ENCODE measurements at places on chromosomes 3 and 15. TPM values are rescaled to one million over a fixed set of nuclear protein-coding genes. Genes with fewer than 3 reads are reported as not detected.

GRCh38 chr15:100900795-100901169, 18.4 kb upstream of the LRRK1 start:
- DNase-seq: no peak

GRCh38 chr3:72332036-72332435, 516.2 kb downstream of the SHQ1 start:
- no peak for DNase-seq

ARPP21 gene
- total RNA-seq: 136 TPM

UACA gene
- total RNA-seq: 11.0 TPM

DNA sequence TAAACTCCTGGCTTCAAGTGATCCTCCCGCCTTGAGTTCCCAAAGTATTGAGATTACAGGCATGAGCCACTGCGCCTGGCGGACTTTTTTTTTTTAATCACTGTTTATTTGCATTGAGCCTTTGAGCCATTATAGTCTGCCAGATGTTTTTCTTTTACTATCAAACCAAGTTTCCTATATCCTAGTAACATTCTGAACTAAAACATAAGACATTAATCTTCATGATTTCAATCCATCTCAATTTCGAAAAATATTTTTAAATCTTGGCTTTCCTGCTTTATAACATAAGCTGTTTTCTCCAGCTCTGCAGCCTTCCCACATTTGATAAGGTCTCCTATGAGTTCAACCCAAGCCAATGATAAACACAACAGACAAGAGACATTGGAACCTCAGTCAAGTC, 75.4 kb downstream of the UMPS start:
- no peak for DNase-seq

GRCh38 chr15:35330916-35331315, 215.0 kb downstream of the DPH6 start:
- DNase-seq: no peak

GRCh38 chr3:60095516-60095915, 1045.7 kb upstream of the CFAP20DC start:
- DNase-seq: no peak

GRCh38 chr15:91966194-91966552, 112.7 kb downstream of the SLCO3A1 start:
- no peak for DNase-seq

DNA sequence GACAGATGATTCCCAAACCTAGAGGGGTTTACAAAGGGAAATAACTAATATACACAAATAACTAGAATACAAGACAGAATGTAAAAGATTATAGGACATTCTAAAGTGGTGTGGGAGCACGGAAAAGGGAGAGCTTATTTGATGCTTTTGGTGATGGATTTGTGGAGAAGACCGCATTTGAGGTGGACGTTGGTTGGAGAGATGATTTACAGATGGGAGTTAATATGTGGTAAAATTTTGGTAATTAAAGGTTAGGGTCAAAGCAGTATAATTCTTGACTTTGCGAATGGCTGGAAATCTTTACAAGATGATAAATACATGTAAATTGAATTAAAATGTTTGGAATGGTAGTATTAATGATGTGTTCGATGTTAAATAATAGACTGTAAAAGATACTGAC, 1.2 kb downstream of the KNL1 start:
- DNase-seq: no peak

DNA sequence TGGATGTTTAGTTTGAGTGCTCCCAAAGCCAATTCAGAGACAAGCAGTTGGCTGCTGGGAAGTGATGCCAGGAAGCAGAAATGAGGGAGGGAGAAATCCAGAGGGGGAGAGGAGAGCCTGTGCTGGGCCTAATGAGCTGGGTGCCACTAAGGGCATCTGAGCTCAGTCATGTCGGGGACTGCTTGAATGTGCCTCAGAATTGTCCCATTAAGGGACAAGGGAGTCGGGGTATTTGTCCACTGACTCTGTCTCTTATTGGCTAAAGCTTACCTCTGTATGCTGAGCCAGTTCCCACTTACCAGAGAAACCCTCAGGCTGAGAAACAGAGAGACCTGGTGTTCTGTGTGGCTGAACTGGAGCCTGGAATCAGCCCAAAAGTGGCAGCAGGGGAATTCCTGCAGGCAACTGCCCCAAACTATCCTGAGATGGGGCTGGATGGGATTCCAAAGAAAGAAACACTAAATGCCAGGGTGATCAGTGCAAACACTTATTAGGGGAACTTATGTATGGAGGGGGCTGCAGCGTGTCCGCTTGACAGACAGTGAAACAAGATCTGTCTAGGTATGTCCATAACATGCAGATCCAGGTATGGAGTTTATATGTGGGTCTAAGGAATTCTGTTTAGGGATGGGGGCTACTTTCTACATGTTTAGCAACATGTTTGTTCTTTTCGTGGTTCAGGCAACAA, 48.6 kb downstream of the NR1D2 start:
- no peak for DNase-seq

DNA sequence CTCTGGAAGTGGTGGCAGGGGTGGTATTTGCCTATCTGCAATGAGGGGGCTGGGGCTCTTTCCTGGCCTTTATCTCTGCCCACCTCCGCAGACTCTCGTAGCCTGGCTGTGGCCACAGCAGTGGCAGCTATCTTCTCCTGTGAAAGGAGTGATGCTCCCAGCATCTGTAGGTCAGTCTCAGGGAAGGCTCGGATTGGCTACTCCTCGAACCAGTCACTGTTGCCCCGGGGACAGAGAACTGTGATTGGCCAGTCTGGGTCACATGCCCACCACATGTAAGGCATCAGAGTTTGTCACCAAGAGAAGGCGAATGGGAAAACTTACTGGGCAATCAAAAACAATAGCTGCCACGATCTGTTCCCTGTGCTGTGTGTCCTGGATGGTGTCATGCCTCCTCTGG, 30.1 kb upstream of the FGD5 start:
- DNase-seq: no peak

DNA sequence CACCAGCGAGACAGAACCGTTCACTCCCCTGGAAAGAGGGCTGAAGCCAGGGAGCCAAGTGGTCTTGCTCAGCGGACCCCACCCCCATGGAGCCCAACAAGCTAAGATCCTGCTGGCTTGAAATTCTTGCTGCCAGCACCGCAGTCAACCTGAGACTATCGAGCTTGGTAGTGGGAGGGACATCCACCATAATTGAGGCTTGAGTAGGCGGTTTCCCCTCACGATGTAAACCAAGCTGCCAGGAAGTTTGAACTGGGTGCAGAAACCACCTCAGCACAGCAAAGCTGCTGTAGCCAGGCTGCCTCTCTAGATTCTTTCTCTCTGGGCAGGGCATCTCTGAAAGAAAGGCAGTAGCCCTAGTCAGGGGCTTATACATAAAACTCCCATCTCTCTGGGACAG, 151.0 kb downstream of the MBNL1 start:
- no peak for DNase-seq

PLEKHO2 gene
- 18.2 TPM for total RNA-seq

Measured in thymus (tissue), 14 donors.